ENCODE measurements at places on chromosomes 2 and 18. TPM values are rescaled to one million over a fixed set of nuclear protein-coding genes. Genes with fewer than 3 reads are reported as not detected.

DNA sequence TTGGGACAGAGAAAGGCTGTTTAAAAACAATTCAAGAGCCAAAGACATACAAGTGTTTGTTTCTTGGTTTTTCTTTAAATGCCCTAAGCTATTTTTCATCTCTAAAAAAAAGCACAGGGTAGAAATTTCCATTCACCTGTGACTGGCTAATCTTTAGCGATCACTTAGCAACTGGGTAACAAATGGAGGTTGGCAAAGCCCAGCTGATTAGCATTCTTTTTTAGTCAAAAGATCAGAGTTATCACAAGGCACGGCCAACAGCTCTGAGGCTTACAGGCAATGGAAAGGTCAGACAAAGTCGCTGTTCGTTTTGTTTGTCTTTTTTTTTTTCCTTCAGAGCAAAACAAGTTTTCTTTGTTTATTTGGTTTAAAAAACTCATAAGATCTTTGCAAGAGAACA is 29.0 kb upstream of the TTR start:
- DNase-seq: no peak

DNA sequence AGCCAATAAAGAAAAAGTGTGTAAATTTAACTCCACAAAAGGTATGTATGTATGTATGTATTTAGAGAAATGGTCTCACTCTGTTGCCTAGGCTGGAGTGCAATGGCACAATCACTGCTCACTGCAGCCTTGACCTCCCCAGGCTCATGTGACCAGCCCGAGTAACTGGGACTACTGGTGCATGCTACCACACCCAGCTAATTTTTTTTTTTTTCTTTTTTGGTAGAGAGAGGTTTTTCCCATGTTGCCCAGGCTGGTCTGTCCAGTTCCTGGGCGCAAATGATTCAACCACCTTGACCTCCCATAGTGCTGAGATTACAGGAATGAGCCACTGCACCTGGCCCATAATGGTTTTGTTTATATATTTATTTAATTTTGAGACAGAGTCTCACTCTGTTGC is 67.1 kb downstream of the CERKL start:
- DNase-seq: no peak

Gene FAM228A
- total RNA-seq: 1.2 TPM

DNA sequence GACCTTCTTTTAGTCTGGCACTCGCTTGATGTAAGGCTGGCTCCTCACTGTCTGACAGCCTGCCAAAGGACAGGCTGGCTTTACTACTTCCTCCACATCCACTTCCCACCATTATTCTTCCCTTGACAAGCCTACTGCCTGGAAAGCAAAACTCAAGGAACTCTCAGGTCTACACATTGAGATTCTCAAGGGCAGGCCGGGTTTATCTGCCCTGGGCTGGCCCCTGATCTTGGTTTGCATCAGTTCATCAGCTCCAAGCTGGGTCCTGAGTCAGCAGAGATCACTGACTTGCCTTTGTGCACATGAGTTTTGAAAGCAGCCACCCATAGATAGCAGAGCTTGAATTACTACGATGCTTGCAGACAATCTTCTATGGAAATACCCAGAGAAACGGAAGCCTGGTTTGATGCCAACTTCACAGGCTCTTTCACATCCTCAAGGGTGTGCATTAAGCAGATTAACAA is 53.9 kb downstream of the KCTD18 start:
- DNase-seq: no peak

Gene ZNF396
- 4.8 TPM for total RNA-seq

DNA sequence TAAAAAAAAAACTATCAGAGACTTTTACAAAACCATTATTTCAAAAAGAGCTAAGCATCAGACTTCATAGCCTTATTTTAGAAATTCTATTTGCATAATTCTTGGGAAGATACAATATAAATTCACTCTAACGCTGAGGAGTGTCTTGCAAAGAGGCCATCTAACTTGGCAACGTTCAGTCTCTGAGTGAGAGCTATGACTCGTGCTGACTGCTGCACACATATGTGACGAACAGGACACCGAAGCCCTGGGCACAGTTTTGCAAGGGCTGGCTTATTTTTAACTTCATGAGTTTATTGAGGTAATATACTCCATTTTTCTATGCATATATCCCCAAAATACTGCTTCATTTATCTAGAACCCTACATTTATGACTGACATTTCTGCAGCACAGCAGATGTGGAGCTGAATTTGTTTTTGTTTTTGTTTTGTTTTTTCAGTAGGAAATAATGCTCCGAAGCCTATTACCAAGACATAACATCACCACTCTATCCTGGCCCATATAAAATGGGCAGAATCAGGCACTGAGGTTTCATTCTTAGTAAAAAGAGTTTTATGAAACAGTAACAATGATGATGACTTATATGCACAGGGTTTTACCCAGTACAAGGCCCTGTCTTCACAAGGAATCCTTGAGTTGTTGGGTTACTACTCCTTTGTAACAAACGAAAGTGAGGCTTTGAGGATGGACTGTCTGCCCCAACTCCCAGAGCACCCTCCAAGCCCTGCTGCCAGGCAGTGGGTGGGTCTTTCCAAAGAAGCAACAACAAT is 68.3 kb downstream of the CRACDL start:
- no peak for DNase-seq

Gene UGT1A8
- 4.4 TPM for total RNA-seq

DNA sequence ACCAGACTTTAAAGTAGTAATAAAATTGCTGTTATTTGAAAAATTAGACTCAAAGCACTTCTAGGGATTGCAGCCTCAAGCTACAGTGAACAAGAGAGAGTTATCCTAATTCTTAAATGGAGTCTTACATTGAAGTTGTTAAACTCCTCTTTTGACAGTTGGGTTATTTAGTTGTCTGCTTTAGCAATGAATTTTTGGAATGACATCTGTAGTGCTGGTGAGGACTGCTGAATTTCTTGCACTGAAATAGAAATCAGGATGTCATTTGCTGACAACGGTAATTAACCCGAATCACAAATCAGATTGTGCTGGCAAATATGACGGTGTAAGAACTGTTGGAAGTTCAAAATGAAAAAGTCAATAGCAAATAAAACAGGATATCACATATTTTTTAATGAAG is 78.0 kb upstream of the LYPD6B start:
- no peak for DNase-seq

Gene PLGLB1
- 1.7 TPM for total RNA-seq

GRCh38 chr2:14480906-14481305 is 151.6 kb upstream of the LRATD1 start:
- DNase-seq: no peak

DNA sequence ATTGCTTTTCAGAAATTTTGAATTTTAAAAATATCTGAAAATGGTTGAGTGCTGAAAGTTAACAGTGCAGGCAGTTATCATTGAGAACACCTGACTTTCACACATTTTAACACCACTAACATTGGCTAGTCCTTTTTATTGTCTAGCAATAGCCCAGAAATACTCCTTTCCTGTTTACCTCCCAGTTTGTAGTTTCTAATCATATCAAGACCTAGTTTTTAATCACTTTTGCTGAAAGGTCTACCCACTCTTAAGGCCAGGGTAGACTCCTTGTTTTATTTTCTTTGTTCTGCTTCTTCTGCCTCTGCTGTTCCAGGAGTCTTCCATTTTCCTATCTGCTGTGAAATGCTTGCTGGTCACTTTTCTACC is 72.1 kb downstream of the UBE2E3 start:
- DNase-seq: no peak

Gene ABCG5
- total RNA-seq: not detected

Data from ureter (tissue), 1 donor.